Camera-type eye (tissue), 1 donor: ENCODE measurements at places on chromosomes 5 and 9. TPM values are rescaled to one million over a fixed set of nuclear protein-coding genes. Genes with fewer than 3 reads are reported as not detected.

GPX8 gene
- total RNA-seq, result 58.7 TPM

GFRA3 gene
- total RNA-seq, result 2.7 TPM

AQP7 gene
- total RNA-seq, result not detected

GABRA1 gene
- total RNA-seq, result 16.5 TPM

CYSRT1 gene
- total RNA-seq, result 0.60 TPM
